CD4-positive, alpha-beta T cell treated with Interleukin-1 beta for 1 hour (primary cell): ENCODE measurements at places on chromosomes 2 and 18.
A peak's percentile ranks its signal among the peaks of the same experiment; 100 is the strongest.

DNA sequence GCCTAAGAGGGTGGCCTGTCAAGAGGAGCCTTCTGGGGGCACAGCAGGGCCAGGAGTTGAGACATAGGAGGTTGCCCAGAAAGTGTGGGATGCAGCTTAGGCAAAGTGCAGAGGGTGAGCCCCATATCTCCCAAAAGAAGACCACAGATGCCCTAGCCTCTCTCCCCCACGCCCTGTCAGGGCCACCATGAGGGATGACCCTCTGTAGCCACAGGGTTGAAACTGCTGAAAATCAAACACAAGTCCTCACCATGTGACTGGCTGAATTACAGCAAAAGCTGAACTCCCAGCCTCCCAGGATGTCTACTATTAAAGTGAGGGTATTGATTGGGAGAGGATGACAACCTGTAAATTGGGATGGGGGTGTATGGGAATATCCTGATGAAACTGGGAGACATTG lies 37.4 kb upstream of the ARHGEF4 start:
- no peak for DNase-seq

DNA sequence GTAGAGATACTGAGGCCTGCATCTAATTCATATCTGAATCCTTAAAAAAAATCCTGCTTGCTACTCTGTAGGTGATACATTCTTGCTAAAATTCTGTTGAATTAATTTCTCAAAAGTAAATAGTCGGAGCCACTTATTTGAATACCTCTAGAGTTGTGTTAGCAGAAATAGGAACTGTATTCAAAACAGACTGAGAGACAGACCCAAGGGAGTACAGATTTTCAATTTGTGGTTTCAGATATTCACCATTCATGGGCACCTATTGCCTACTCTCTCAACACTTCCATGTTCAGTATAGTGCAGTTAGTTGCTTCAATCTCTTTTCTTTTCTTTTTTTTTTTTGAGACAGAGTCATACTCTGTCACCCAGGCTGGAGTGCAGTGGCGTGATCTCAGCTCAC lies 46.6 kb upstream of the CTLA4 start:
- no peak for DNase-seq

GRCh38 chr18:77208964-77209363 lies 40.7 kb upstream of the GALR1 start:
- DNase-seq, result peak; percentile 51

DNA sequence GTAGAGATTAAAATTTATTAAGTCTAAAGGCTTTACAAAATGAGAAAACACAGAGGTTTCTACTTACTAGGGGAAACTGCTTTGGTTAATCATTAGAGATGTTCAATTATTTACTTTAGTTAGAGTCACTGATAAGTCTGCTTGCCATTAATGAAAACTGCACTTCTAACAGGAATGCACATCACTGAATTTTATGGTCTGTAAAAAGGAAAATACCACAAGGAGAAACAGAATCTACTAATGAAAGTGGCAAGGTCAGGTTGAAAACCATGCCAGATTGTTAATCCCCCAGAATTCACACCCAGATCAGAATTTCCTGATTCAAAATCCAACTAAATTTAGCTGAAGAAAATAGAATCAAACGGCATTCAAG lies 90.5 kb upstream of the GRB14 start:
- DNase-seq, result no peak

- DNase-seq, result no peak
These were observed 38.8 kb downstream of the ZNF519 start for GRCh38 chr18:14093307-14093915.

GRCh38 chr2:145044491-145044890 lies 524.6 kb upstream of the ZEB2 start:
- DNase-seq, result no peak

GRCh38 chr2:160270571-160271113 lies 70.6 kb upstream of the ITGB6 start:
- DNase-seq, result no peak

GRCh38 chr2:5537180-5537688 lies 154.9 kb upstream of the SOX11 start:
- DNase-seq, result no peak

DNA sequence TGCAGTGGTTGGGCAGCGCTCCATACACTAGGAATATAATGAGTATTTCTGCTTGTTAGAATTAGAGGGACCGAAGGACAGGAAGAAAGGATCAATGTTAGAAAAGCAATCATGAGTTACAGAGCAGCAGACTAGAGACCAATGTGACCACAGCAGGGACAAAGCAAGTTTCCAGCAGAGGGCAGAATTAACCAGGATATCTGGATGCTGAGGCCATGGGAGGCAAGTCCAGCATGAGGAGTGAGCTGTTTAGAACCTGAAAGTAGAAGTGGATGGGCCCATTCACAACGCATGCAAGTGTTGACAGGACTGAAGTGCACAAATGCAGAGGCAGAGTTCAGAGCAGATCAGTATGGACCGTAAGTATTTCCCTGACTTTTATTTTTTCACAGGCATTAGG lies 910.4 kb upstream of the GYPC start:
- no peak for DNase-seq

DNA sequence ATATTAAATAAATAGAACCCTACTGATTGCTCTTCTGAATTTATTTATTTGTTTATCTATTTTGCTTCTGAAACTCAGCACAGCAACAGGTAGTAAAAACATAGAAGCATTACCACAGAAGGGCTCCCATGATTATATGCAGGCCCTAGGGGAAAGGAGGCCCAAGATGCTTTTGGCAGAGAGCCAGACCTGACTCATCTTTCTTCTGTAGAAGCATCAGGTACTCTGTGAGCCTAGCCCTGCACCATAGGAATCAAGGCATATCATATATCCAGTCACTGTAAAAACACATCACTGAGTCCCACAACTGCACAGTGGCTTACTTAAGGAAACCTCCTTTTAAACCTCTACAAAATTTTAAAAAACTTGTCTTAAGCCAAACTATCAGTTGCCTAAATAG lies 1.8 kb downstream of the SCN9A start:
- no peak for DNase-seq

DNA sequence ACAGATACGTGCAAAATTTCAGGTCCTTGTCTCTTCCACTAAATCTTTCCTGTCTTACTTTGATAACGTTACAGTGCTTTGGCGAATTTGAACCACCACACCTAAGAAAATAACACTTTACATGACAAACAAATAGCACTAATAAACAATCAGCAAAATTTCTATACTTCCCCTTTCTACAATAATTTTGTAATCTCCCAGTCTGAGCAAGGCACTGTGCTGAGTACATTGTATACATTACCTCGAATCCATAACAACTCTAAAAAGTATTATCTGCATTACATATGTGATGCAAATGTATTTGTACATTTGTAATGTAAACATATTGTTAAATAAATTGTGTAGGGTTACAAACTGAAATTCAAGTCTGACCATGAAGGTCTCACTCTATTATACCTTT lies 49.9 kb downstream of the RTN4 start:
- no peak for DNase-seq

- no peak for DNase-seq
These were observed 160.5 kb downstream of the AKAIN1 start for GRCh38 chr18:5036523-5036922.

DNA sequence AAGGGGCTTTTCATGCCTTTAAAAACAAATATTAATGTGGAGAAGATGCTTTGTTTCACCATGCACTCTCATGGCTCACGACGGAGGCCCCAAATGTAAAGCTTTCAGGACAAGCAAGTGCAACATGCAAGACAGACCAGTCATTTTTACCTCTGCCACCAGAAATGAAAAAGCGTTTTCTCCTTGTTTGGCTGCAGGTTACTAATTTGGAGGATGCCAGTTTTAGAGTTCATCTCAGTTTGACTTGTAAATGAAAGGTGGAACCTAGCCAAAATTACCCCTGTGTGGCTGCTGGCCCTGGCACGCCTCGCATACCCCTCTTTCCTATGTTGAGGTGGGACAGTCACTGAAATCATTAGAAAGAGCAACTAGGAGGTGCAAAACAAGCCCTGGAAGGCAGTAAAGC lies 138.6 kb downstream of the BCL2 start:
- no peak for DNase-seq

DNA sequence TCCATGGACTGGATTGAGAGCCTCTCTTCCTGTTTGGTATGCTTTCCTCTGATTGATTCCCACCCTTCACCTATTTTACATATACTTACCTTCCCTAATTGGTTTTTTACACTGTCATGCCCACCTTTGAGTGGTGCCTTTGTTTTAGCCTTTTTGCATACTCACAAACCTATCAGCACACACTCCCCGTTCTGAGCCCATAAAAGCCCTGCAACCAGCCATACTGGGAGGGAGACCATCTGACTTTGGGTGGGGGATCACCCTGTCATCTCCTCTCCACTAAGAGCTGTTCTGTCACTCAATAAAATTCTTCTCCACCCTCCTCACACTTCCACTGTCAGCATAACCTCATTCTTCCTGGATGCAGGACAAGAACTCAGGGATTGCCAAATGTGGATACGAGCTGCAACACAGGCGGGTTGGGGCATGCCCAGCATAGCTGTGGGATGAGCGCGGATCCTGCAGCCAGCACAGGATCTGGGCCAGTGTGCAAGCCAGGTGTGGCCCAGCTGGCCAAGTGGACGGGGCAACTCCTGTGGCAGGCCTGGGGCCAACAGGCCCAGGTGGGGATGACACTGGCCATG lies 9.4 kb upstream of the MOB1A start:
- no peak for DNase-seq

DNA sequence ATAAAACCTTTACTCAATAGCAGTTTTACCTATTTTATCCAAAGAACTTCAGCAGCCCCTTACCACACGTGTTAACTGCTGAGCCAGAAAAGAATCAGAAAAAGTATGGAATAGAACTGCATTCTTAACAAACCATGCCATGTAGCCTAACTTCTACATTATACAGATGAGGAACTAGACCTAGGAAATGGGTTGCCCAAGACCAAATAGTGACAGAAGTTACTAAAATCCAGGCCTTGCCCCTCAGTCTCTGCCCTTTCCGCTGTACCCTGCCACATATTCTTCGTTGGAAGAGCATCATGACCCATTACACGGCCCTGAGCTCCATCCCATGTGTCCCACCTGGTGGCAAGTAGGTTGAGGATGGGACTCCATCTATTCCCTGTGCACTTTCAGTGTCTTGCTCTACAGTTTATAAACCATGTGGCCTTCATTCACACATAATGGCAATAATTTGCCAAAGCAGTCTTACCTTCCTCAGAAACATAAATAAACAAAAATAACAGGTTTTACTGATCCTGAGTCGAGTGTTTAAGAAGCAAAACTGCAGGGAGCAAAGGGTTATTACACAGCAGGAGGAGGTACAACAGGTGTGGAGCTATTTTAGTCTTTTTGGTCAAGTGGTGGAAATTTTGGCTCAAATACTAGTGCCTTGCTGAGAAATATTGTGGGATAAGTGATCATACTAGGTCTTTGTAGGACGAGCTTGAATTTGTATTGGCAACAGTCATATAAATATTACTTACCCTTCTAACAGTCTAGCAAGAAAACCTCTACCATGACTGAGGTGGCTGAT lies 46.5 kb downstream of the HNRNPLL start:
- DNase-seq, result no peak

GRCh38 chr18:52190195-52190594 lies 149.8 kb upstream of the DCC start:
- DNase-seq, result no peak

DNA sequence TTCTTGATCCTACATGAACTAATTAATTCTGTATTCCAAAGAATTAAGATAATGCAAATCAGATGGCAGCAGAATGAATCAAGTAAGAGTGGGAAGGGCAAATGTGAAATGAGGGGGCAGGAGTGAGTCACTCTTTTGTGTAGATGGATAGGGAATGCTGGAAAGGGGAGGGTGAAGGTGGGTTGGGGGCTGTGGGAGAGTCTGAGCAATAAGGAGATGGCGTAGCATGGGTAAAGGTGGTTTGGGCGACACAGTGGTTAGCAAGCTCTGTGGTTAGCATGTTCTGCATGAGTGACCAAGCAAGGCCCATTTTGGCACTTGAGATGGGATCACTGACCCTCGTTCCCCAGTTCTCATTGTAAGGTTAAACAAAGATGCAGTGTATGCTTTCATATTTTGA lies 20.4 kb downstream of the GPD2 start:
- no peak for DNase-seq

DNA sequence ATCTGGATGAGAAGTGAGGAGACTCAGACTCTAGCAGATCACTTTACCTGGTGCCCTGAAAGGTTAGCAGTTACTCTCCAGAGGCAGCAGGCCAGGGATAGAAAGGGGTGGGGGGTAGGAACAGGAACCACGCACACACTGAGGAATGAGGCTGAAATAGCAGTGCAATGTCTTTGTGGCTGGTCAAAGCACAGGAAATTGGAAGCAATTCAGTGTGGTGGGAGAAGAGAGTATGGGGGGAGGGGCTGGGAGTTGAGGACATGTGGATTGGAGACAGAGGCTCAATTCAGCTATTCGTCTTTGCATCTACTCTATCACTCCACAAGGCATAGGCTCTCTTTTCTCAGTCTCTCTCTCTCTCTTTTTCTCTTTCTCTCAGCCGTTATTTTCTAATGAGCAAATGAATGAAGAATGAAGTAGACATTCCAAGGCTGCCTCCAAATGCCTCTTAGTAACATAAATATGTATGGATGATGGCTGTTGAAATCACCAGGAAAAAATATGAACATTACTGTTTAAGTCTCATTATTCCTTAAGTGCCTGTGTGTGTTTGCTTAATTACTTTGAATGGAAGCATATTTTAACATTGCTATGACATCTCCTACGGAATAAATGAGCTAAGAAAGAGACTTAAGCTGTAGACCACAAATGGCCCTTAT lies 979.4 kb downstream of the TSN start:
- DNase-seq, result no peak

- DNase-seq, result no peak
These were observed 182.8 kb upstream of the FOSL2 start for GRCh38 chr2:28209864-28210263.

DNA sequence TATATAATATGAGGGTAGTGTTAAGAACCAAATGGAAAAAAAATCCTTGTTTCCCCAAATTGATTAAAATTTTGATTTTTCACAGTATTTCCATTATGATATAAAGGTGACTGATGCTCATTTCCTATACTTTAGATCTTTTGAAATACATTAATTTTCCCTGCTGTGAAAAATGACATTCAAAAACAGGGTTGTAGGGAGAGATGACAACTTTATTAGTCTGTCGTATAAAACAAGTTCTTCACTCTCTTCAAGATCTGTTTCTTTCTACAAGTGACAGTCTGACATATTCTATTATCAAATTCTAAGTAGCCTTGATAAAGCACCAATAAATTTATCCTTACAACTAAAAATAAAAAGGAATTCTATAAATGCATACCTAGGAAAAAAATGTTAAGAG lies 45.3 kb upstream of the VWC2L start:
- no peak for DNase-seq

- no peak for DNase-seq
These were observed 78.5 kb downstream of the PPP1R1C start for GRCh38 chr2:182064019-182064778.

GRCh38 chr2:114185501-114185900 lies 256.9 kb upstream of the DPP10 start:
- DNase-seq, result no peak

- DNase-seq, result no peak
These were observed 159.0 kb downstream of the NUP35 start for GRCh38 chr2:183283209-183283608.
